ENCODE measurements at places on chromosomes 2 and 18.

- no peak for ATAC-seq
These were observed 90.7 kb downstream of the NOL10 start for GRCh38 chr2:10599089-10599488.

DNA sequence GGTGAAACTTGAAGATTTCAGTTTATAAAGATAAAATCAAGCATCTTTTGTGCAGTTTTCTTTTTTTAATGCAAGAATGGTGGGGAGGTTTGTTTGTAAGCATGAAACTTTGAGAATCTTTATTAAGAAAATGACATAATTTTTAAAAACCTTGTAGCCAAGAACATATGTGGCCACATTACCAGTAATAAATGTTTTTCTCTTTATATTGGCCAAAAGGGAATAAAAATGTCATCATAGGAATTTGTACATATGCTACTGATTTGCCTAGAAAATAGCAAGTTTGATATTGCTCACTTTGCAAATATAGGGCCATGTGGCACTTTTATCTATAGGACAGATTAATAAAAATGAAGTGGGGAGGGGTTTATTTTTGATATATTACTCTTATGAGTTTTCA lies 25.6 kb downstream of the METTL21A start:
- no peak for ATAC-seq

DNA sequence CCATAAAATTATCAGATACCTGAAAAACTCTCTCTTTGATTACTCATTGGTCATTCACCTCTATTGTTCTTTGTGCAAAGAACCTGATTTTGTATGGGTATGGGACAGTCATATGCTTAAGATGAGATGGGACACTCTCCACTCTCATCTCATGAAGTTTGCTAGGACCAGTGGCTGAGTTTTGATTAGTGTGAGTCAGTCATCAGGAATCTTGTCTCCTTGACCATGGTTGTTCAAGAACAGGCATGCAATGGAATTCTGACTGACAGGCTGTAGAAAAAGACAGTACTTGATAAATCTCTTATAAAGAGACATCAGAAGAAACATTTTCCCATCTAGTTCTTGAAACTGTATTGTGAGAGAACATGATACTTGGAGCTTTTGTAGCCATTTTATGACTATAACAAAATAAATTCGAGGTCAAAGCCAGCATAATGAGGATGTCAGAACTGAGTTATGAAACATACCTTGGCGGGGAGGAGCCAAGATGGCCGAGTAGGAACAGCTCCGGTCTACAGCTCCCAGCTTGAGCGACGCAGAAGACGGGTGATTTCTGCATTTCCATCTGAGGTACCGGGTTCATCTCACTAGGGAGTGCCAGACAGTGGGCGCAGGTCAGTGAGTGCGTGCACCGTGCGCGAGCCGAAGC lies 367.0 kb downstream of the NR4A2 start:
- ATAC-seq = no peak

GRCh38 chr2:134590679-134591078 lies 128.1 kb downstream of the TMEM163 start:
- no peak for ATAC-seq

All from motor neuron (in vitro differentiated cells).